Astrocyte (in vitro differentiated cells and primary cell): ENCODE measurements at places on chromosomes 7 and 10.

GRCh38 chr7:105141068-105141467 lies 127.1 kb downstream of the KMT2E start:
- DNase-seq: peak; percentile 67

DNA sequence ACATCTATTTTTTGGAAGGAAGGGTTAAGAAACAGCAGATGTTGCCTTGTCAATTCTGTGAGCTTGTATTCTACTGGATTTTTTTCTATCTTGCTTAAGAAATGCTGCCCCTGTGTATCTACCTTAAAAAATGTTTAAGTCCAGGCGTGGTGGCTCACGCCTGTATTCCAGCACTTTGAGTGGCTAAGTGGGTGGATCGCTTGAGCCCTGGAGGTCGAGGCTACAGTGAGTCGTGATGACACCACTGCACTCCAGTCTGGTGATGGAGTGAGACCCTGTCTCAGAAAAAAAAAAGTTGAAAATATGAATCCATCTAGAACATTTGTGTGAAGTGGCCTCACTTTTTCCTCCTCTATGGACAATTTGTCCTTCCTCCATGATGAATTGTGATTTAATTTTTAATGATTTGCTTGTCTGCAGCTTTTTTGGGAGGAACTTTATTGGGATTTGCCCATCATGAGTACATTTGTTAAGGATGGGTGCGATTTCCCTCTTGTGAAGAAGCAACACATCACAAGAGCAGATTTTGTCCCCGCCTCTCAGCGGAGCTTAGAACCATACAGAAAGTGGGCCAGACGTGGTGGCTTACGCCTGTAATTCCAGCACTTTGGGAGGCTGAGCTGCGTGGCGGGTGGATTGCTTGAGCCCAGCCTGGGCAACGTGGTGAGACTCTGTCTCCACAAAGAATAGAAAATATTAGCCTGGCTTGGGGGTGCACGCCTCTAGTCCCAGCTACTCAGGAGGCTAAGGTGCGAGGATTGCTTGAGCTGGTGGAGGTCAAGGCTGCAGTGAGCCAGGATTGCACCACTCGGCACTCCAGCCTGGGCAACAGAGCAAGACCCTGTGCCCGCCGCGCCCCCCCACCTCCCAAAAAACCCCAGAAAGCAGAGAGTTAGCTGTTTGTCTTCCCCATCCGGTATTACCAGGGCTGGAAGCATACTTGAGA lies 57.7 kb downstream of the DNAJB6 start:
- DNase-seq: peak; percentile 14

GRCh38 chr7:37952240-37952639 lies 31.8 kb downstream of the EPDR1 start:
- no peak for DNase-seq

- DNase-seq: peak; percentile 66
Measured at GRCh38 chr10:89295597-89295996, 6.2 kb upstream of the IFIT2 start.

DNA sequence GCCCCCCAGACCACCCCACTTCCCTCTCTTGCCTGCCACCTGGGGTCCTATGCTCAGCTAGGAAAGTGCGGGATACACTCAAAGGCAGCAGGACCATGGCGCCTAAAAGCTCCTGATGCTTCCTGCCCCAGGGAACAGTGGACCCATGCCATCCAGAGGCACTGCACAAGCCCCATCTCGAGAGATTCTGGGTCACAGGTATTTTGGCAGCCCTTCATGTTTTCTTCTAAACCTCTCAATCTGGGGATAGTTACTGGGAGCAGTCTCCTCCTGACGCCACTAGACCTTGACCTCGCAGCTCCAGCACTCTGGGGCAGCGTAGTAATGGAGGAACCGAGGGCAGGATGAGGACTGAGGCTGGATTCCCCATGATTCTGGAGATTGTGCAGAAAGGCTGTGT lies 107.1 kb downstream of the GRK5 start:
- DNase-seq: no peak

- peak; percentile 53 for DNase-seq
Measured at GRCh38 chr10:29163746-29164145, 125.1 kb upstream of the LYZL1 start.

- DNase-seq: peak; percentile 94
Measured at GRCh38 chr10:43965033-43965917, 316.6 kb upstream of the ZNF32 start.

DNA sequence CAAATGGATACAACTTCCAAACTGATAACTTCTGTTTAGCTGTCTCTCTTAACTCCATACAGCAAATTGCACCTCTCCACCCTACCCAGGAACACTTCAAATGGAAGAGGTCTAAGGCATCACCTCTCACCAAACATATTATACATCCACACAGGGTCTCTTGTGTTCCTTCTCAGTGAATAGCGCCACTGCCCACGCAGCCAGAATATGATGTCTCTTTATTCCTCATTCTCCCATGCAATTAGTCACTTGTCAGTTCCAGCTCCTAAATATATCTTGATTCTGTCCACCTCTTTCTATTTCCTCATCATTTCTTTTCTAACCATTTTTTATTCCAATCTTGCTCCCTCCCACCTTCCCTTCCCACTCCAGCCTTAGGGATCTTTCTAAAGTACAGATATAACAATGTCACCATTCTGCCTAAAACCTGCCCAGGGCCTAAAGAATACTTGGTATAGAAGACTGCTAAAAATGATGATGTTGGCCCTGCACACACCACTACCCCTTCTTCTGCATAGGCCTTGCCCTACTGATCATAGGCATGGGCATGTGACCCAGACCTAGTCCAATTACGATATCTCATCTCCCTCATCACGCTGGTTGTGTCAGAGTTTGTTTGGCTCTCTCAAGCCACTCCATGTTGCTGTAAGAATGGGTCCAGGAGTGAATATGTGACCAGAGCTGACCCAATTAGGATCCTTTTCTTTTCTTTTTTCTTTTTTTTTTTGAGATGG lies 5.7 kb upstream of the TSPAN14 start:
- no peak for DNase-seq

DNA sequence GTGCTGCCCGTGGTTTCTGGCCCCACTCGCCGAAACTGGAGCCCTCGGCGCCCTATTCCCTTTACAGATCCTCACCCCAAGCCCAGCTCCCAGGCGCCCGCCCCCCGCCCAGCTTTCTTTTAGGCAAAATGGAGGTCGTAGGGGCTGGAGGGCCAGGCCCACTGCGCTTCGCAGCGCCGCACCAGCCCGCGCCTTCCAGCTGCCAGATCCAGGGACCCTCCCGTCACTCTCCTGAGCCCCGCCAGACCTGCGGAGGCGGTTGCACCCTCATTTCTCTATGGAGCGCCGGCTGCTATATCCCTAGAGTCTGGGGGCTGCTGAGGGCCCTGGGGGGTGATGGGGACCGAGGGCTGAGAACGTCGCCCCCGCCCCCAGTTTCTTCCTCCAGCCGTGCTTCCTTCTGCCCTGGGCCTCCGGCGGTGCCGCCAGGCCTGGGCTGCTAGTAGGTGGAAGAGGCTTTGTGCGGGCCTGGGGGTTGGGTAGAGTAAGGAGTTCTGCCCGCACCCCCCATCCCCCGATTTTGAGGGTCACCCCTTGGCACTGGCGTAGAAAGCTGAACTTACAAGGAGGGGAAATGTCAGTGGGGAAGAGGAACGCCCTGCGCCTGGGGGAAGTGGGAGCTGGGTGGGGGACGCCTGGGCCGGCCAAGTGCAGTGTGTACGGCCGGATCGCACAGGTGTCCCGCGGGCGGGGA lies 1.0 kb downstream of the GNB2 start:
- DNase-seq: no peak
